Activated naive CD4-positive, alpha-beta T cell treated with anti-CD3 and anti-CD28 coated beads, Interleukin-2, amount 50 U/mL, for 16 hours (primary cell): ENCODE measurements at places on chromosomes 1 and 21.

DNA sequence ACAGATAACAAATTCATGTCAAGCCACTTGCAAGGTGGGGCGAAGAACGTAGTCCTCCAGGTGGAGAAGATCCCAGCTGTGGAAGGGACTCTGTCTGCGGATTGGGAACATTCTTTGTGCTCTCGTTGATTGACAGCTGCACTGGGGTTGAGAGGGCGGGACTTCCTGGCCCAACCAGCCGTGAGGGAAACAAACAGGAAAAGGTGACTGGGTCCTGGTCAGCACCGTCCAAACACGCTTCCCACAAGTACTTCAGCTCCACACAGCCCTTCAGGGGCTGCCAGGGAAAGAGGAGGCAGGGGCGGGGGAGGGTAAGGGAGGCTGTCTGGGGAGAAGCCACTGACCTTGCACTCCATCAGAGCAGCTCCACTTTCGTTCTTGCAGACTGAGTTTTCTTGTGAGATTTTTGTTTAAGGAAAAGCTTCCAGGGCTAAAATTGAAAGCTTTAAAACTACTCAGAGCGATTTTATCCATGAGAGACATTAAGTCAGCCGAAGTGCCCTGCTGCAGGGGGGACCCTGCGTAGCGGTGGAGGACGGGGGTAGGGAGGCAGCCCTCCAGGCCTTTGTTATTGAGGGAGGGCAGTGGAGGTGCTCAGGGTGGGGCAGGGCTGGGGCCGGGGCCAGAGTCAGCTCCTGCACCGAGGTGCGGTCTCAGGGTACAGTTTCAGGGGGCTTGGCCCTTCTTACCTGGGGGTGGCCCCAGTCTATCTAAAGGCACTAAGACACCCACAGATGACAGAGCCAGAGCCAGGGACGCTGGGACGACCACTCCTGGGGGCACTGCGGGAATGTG, 21.6 kb upstream of the STUM start:
- no peak for DNase-seq

DNA sequence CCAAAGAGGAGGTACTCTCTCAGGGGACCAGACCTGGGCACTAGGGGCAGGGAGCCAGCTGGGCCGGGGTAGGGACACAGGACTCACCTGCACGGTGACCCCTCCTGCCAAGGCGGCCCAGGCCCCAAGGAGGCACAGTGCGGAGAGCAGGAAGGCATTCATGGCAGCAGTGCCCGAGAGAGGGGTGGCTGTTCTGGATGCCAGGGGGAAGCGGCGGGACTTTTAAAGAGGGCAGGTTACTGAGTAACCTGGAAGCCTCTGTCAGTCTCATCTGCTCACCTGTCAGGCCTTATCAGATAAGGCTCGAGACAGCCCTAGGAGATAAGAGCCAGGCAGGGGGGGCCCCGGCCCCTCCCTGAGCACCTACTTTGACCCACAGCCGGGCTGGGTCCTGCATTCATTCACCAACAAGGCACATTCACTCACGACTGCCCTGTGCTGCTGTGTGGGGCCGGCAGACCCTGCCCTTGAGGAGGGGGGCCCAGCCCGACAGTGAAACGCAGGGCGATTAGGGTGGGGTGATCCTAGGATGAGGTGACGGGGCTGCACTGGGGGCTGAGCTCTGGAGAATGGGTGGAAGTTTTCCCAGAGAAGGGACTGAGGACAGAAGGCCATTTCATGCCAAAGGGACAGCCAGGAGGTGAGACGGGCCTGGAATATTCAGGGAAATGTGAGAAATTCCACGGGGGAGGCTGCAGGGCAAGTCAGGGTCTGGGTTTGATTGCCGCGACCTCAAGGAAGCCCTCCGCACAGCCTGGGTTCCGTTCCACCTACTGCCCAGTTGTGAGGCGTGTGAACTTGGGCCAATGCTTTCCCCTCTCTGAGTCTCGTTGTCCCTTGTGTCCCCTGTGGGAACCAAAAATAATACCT, at the start of gene GUCA2A:
TSS of gene GUCA2A (minus strand) at position 195 of the 870 bp plus-strand sequence. CDS start at position 162, 33 bp downstream.
- no peak for DNase-seq

- DNase-seq = no peak
These were observed 95.1 kb downstream of the FASLG start for GRCh38 chr1:172753964-172754363.

DNA sequence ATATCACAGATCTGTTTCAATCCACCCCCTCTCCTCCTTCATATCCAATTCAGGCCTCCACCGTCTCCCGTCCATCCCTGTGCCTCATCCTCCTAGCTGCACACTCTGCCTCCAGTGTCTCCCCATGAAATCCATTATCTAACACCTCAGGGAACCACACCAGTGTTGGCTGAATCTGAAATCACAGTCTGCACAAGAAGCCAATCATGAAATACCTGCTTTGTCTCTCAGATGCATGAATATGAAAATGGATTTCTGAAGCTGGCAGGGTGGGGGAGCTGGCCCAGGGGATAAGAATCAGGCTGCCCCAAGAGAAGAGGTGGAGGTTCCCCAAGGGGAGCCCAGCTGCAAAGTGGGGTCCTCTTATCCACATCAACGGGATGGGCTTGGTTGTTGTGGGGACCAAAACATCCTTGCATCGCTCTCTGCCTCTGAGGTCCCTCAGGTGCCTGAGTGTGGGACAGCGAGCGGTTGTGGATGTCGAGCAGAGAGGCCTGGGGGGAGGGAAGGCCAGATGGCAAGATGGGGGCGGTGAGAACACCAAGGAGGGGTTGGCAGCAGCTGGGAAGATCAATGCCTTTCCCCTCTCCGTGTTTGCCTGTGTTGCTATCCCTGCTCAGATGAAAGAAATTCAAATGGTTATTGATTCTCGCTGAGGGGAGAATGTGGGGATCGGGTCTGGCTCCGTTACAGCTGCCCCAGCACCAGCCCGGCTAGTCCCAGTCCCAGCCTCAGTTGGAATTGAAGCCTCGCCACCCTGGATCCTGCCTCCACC, 237.3 kb upstream of the POU3F1 start:
- no peak for DNase-seq

DNA sequence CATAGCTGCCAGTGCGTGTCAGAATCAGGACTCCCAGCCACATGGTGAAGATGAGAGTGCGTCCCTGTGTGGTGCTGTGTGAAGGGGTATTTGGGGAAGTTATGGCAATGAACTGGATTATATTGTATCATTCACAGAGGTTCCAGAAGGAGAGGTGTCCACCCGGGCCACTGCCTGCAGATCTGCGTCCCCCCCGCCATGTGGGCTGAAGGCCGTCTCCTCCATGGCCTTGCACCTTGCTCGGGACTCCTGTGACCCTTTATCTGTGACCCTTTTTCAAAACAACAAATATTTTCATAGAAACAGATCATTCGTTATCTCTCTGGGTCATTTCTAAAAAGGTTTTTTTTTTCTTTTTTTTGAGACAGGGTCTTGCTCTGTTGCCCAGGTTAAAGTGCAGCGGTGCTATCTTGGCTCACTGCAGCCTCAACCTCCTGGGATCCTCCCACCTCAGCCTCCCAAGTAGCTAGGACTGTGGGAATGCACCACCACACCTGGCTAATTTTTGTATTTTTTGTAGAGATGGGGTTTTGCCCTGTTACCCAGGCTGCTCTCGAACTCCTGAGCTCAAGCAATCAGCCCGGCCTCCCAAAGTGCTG, 120.2 kb upstream of the ERRFI1 start:
- no peak for DNase-seq

- DNase-seq = no peak
These were observed 98.4 kb downstream of the DIRAS3 start for GRCh38 chr1:67952071-67952470.

GRCh38 chr1:93489756-93490155, 41.8 kb downstream of the FNBP1L start:
- no peak for DNase-seq

DNA sequence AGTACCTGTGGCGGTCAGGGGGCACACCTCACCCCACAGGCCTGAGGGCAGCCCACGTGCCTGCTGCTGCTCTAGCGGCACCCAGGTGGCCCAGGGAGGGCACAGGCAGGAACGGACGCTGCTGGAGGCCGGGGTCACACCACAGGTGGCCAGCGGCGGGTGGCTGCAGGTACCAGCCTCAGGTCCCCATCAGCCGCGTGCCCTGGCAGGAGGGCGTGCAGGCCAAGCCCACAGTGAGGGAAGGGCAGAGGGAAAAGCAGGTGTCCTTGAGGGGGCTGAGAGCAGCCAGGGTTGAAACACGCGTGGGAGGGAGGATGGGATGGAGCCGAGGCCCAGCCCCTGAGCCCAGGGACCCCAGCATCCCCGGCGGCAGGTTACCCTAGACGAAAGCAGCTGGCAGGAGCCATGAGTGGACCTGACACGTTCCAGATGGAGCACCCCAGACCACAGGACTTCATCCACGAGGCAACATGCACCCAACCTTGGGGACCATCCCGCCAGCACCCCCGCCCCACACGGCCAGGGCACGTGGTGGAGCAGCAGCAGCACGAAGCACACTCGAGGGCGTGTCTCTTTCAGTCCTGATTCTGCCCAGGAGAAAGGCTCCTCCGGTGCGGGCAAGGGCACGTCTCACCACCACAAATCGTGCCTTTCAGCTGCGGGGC, 3.7 kb downstream of the SLC19A1 start:
- DNase-seq = no peak

- DNase-seq = no peak
These were observed 84.8 kb upstream of the CACYBP start for GRCh38 chr1:174914991-174915390.

GRCh38 chr1:75265792-75266191, 131.6 kb downstream of the LHX8 start:
- no peak for DNase-seq

DNA sequence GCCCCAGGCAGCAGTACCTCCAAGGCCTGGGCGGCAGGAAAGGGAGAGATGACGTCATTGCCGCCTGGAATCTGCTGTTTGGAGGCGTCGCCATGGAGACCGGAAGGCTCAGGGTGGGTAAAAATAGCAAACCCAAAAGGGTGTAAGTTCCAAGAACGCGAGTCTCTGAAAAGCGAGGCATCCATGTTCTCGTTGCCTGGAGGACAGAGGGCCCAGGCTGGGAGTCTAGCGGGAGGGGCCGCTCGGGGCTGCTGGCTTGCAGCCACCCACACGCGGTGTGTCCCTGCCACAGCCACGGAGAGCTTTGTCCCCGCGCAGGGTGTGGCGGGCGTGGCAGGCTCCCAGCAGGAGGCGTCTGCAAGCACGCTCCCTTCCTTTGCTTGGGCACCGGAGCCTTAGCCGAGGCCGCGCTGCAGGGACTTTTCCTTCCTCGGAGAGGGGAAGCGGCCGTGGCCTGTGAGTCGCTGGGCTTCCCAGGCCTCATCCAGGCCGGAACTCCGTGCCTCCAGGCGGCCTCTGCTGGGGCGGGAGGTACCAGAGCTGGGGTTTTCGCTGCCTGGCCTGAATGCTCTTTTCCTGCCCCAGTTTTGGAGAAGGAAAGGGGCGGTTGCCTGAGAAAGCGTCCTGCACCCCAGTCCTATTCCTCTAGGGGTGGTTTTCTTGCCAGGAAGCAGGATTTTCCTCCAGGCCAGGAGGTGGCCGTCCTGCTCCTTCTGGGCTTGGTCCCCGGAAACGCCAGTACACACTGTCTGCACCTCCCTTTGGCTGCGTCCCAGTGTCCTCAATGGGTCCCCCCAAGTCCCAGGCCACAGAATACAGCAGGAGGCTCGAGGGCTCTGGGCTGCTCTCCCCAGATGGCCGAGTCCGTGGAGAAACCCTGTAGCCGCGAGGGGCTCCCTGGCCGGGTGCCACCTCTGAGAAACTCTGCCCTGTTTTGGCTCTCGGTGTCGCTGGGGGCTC, 15.3 kb upstream of the SKI start:
- DNase-seq = peak; percentile 53

DNA sequence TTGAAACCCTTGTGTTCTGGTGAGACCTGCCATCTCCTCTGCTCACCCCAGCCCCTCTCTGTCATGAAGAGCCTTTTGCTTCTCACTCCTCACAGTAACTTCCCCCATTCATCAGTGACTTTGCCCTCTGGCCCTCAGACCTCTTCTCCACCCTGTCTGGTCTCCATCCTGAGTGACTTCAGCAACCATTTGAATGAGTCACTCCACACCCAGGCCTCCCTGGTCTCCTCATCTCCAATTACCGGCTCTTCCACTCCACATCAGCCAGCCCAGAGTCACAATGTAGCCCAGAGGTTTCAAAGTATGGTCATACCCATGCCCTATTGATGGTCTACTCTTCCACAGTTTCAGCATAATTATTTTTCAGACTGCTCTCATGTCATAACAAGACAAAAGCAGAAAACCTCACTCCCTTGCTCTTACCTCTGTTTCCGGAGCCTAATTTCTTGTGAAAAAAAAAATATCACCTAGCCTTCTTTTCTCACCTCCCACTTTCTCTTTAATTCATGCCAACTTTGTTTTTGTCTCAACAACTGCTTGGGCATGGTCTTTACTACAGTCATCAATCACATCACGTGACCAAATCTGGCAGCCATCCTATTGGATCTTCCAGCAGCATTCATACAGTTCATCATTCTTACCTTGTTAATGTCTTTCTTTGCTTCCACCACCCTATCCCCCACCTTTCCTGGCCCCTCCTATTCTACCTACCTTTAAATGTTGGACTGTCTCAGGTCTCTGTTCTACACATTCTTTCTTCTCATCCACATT, 35.6 kb upstream of the NEK7 start:
- no peak for DNase-seq

GRCh38 chr1:1910651-1911331, 4.3 kb upstream of the CALML6 start:
- DNase-seq = no peak

DNA sequence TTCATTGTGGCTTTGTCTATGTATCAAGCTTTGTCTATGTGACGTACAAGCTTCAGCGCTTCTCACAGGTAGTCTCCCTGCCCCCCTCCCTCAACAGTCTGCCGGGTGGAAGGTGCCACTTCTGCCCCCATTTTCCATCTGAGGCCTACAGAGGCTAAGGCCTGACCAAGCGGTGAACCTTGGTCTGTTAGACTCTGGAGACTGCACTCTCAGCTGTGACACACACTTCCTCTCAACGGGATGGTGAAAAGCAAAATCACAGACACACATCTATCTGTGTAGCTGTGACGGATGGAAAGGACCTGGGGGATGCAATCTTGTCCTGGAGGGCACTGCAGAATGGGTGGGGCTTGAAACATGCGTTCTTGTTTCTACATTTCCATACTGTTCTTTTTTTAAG, 152.9 kb upstream of the EDN2 start:
- DNase-seq = no peak

DNA sequence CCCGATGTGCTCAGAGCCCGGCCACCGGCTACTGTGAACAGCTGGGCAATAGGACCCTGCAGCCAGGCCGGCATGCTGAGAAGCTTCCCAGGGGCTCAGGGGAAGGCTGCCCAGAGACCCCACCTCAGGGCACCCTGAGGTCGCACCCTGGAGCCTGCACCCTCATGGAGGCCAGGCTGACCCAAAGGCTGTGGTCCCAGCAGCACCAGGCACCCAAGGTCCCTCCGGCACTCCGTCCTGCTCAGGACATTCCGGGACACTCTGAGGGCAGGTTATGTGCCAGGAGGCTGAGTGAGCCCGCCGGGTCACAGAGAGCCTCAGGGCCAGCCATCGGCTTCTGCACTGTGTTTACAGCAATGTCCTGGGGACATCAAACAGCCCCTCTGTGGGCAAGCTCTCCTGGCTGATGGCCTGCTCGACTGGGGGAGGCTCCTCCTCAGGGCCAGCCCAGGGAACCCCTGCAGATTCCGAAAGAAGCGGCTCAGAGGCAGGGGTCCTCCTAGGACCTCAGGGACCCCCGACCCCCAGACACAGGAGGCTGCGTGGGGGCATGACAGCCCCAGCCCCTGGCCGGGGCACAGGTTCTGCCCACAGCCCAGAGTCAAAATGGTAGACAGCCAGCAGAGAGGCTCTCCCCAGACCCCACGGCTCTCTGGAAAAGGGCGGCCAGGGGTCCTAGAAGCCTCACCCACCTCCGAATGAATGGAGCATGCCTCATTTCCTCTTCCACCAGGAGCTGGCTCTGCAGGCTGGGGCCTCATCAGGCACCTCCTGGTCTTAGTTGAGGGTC, 8.2 kb downstream of the SLC19A1 start:
- DNase-seq = peak; percentile 3
